ENCODE measurements at places on chromosomes 6 and 20.

- DNase-seq = no peak
Measured at GRCh38 chr20:38226553-38226952, 34.0 kb downstream of the KIAA1755 start.

DNA sequence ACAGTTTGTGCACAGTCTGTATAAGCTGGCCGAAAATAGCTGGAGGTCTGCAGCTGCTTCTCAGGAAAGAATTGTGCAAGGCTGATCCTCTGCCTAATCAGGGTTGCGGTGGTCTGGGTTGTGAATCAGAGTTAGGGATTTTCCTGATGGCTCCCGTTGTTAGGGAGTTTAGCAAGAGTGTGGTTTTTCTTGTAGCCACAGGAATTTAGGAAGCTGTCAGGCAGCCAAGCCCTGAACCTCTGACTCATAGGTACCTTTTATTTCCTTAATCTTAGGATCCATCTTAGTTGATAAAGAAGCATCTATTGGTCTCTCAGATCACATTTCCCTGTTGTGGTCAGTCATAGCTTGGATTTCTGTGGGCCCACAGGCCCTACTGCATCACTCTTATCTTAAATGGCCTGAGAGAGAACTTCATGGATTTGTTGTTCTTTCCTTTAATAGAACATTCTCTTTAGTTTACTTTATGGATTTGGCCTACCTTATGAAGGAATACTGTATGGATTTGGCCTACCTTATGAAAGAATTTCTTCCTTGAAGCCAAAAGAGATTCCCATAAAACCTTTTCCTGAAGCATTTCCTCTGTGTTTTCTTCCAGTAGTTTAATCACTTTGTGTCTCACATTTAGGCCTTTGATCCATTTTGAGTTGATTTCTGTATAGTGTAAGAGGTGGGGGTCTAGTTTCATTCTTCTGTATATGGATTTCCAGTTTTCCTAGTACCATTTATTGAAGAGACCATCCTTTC lies 10.3 kb downstream of the KIF25 start:
- DNase-seq = no peak

DNA sequence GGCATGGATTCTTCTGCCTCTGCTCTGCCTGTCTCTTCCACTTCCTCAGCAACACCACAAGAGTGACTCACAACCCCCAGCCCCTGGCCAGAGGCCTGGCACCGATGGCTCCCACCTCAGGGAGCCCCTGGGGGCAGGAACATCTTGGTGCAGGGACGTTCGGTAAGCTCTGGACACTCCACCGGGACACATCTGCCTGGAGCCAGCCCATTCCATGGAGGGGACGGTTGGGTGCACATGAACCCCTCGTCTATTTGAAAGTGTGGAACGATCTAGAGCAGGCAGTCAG lies 246.5 kb downstream of the ERMARD start:
- DNase-seq = no peak

DNA sequence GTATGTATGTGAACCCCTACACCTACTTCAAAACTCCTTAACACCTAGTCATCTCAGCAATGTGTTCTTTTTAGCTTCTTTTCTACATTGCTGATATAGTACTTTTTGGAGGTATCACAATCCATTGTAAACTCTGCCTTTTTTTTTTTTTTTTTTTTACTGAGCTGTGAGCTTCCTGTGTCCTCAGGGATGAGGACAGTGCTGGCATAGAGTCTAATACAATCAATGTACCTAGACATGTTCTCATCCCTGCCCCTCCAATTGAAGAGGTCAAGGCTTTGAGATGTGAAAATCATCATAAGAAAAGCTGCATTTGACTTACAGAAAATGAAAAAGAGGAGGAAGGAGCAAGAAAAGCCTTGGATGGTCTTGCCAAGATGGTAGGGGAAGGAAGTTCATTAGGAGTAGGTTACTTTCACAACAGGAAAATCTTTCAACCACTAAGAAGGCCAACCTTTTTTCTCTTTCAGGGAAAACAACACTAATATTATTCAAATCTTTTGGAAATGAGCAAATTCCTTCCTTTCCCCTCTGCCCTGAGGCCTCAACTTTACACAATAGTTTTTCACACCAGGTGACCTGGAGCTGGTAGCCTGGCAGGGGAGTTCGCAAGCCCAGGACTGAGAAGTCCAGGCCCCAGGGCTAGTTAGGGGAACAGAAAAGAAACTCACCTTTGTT lies 2.8 kb upstream of the JARID2 start:
- no peak for DNase-seq

DNA sequence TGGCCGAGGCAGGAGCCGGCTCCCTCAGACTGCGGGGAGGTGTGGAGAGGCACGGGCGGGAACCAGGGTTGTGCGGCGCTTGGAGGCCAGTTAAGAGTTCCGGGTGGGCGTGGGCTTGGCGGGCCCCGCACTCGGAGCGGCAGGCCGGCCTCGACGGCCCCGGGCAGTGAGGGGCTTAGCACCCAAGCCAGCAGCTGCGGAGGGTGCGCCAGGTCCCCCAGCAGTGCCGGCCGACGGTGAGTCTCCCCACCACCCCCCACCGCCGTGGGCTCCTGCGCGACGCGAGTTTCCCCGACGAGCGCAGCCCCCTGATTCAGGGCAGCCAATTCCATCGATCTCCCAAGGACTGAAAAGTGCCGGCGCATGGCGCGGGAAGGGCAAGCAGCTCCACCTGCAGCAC lies 605.4 kb upstream of the SLC35B3 start:
- DNase-seq = no peak

- DNase-seq = no peak
Measured at GRCh38 chr6:139508023-139508422, 133.6 kb upstream of the CITED2 start.

DNA sequence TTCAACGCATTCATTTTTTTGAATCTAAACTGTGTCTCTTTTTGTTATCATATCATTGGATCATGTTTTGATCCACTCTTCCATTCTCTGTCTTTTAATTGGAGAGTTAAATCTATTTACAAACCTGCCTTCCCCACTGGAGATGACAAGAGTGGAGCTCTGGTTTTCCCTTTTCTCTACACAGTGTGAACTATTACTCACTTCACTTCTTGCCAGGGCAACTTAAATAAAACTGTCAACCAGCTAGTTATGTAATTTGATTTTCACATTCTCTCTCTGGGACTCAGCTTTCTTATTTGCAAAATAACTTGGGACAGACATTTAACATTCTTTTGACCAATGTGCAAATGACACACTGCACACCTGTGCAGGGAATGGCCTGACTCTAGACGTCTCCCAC lies 230.8 kb upstream of the CST7 start:
- DNase-seq = no peak

DNA sequence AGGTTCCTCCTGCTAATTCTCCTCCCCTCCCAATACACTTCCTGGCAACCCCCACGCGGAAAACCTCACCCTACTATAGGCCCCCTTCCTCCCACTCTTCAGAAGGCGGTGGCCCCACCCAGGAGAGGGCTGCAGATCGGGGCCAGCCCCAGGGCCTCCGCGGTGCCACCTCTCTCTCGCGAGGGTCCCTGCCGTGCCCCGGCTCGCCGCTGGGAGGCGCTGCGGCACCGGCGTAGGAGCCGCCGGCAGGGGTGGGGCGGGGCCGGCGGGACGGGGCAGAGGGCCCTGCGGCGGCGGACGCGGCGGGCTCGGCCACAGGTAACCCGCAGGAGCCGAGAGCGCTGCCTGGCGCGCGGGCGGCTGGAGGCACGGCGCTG lies at the start of gene ANKRD6:
Gene ANKRD6, plus strand, starts transcription at position 278 of the 377 bp plus-strand sequence. CDS start 133,825 bp downstream, outside the sequence.
- peak; percentile 9 for DNase-seq

DNA sequence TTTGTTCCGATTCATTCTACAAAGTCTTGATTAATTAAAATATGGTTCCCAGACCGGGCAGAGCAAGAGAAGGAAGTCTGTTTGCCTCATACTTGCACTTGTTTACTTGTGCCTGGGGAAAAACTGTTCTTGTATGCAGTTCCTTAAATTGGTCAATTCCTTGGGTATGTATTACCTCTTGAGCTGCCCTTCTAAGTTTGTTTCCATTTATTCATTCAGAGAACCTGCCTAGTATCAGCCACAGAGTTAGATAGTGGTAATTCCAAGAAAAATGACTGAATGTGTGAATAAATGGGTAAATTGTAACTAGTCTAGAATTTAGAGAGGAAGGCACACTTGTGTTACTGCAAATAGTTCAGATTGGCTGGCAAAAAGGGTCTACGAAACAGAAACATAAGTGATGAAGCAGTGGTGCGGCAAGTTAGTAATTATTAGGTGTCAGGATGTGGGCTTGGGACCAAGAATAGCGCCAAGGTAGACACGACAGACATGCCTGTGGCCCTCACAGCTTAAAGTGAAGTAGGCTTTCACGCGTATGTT lies 525 bp upstream of the MAK start:
- DNase-seq = no peak

GRCh38 chr20:34242879-34243278 lies 1.7 kb downstream of the ASIP start:
- no peak for DNase-seq

DNA sequence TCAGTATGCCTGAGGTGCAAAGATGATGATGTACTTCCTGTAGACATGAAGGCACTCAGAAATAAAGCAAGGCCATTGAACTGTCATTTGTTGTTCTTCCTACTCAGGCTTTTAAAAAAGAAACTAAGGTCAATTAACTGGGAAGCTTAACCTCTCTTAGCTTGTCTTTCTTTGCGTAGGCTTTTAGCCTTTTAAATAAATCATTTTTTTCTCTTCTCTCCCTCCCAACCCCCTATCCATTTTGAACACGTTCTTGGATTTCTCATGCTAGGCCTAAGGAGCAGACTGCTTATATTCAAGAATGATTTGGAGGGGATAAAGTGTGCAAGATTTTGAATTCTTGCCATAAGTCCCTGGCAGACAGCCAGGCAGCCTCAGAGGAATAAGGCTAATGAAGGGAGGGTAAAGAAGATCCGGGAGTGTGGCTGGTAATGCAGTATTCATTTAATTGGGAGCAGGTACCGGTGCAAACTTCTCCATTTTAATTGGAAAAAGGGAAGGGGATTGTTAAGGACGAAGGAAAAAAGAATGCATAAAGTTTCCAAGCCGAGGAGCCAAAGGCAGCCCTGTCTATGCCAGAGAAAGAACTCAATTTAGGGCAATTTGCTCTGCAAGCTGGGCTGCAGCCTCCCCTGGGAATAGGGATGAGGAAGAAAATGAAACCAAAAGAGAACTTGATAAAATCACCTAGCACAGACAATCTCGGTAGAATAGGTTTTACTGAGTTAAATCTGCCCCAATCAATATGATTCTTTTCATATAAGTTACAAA lies 343.8 kb upstream of the MMS22L start:
- DNase-seq = no peak

- peak; percentile 77 for DNase-seq
Measured at GRCh38 chr20:2130062-2130591, 28.5 kb downstream of the STK35 start.

DNA sequence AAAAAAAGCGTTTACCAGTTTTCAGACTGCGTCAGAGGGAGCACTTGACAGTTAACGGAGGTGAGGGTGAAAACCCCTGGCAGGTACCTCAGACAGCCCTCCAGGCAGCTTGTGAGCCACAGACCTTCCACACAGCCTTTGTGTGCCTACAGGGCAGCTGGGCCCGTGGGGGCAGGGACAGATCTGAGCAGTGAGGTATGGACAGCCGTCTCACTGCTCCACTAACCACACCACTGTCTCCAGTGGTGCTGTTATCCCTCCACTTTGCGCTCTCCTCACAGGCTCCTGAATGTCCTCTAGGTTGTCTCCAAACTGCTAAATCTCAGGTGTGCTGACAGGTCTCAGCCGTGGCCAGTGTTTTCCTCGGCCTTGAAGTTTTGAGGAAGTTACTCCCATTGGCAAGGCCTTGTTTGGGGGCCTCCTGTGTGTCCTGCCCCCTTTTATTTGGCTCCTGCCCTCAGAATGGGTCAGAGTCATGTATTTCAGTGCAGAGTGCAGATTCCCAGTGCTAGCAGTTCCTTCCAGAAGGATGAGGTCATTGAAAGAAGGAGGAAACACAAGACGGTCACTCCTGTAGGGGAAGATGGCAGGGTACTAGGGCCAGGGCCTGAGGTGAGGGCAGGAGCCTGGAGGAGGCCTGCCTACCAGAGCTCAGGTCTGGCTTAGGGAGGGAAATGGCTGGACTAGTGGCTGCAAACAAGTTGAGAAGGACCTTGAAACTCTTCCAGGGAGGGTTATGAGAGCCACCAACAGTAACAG lies 11.8 kb downstream of the GFRA4 start:
- DNase-seq = no peak

- DNase-seq = no peak
Measured at GRCh38 chr6:111631018-111631417, 25.3 kb upstream of the TRAF3IP2 start.

DNA sequence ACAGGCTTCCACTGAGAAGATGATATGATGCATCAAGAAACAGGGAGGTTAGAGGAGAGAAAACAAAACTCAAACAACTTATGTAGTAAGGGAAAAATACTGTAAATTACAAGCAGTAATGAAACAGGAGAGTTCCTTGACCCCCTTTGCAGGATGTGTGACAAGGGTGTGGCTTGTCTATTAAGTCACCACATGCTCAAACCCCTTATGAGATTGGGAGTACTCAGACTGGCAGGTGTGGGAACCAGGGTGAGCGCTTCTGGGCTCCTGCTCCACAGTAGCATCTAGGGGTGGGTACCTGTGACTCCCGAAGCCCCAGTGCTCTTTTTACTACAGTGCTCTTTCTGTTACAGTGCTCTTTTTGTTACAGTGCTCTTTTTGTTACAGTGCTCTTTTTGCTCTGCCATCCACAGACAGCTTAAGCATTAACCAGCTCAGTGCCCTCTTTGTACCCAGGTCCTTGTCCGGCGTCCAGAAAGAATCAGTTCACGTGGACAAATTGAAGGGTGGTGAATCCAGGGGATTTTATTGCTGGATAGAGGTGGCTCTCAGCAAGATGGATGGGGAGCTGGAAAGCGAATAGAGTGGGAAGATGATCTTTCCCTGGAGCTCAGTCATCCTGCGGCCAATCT lies 28.7 kb downstream of the OLIG3 start:
- no peak for DNase-seq

DNA sequence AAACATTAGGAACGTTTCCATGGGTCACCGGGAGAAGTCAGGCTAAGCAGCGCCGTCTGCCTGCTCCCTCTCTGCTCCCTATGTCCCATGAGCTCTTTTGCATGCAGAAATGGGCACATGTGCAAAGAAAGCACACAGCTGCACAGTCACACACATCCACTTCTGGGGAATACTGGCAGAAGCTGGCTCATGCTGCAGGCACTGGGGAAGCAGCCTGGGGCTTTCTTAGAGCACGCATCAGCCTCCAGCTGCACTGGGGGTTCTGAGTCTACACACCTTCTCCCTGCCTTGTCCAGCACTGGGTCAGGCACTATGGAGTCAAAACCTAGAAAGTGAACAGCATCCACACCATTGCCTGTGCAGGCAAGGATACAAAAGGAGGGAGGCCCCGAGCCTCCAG lies 76.1 kb upstream of the FOXQ1 start:
- no peak for DNase-seq

DNA sequence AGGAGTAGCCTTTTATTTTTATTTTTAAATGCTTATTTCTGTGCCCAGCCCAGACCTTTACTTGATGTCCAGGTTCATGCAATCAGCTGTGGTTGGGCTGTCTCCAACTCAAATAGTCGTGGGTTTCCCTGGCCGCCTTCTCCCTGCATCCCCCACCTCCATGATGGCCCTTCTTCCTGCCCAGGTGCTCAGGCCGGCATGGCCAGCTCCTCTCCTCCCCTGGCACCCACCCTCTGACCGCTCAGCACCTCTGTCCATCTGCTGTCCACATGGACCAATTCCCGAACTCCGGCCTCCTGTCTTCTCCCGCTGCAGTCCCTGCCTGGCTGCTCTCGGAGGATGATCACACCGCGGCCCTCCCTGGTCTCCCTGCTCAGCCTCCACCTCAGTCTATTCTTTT lies 81.2 kb upstream of the SULF2 start:
- DNase-seq = no peak
